Suprapubic skin (tissue), 4 donors: ENCODE measurements at places on chromosomes 6 and 20. TPM values are rescaled to one million over a fixed set of nuclear protein-coding genes. Genes with fewer than 3 reads are reported as not detected.

The SNAI1 gene
- total RNA-seq: 1.4 TPM

The OR2B6 gene
- total RNA-seq: not detected

The LAMA5 gene
- total RNA-seq: 227 TPM

The LY86 gene
- not detected for total RNA-seq

The PERP gene
- total RNA-seq: 715 TPM

The GABRR1 gene
- total RNA-seq: 0.48 TPM

DNA sequence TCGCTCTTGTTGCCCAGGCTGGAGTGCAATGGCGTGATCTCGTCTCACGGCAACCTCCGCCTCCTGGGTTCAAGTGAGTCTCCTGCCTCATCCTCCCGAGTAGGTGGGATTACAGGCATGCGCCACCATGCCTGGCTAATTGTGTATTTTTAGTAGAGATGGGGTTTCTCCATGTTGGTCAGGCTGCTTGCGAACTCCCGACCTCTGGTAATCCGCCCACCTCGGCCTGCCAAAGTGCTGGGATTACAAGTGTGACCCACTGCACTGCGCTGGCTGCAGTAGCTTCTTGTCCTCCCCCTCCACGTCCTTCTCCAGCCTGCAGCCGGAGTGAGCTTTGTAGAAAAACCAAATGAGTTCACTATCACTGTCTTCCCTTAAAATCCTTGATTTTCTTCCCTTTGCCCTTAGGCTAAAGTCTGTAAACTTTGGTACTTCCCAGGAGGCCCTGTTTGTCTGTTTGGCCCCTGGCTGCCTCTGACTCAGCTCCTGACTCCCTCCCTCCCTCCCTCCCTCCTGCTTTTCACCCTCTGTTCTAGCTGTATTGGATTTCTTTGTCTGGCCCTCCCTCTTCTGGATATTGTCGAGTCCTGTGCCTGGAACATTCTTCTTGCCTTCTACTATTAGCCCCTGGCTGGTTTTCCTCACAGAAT lies 12.9 kb downstream of the PARD6B start:
- DNase-seq: peak; percentile 15

DNA sequence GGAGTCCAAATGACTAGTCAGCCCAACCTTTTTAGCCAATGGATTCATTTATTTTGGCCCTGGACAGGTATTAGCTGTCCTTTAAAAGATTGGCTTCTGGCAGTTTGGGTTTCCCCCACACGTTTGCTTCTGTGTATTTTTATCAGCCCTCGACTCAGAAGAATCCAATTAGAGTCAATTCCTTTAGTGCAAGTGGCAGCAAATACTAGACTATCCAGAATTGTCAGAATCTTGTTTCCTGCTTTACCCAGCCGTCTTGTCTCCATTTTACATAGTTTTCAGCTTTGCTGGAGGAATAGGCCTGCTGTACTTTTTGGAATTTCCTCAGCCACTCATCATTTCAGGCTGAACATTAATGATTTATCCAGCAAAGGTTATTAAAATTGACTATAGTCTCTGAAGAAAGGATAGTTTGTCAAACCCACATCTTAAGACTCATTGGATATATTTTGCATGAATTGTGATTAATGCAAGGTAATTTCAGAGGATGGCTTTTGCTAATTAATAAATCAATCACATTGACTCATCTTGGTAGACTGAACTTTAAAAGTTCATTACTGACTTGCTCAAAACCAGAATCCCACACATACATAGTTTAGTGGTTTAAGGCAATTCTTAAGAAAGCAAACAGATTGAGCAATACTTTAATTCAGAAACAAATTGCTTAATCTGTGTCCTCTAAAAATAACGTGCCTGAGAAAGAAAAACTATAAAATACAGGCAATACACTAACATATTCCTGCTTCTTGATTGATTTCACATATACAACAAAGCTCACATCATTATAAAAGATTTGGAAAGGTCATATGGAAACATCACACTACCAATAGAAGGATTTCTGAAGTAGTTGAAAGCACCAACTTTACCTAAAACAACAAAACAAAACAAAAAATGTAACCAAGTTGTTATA lies 62.9 kb upstream of the ZNF217 start:
- DNase-seq: no peak

GRCh38 chr6:52216932-52217575 lies 27.2 kb downstream of the IL17F start:
- DNase-seq: no peak

GRCh38 chr20:64093013-64093503 lies 8.9 kb upstream of the LKAAEAR1 start:
- DNase-seq: no peak

DNA sequence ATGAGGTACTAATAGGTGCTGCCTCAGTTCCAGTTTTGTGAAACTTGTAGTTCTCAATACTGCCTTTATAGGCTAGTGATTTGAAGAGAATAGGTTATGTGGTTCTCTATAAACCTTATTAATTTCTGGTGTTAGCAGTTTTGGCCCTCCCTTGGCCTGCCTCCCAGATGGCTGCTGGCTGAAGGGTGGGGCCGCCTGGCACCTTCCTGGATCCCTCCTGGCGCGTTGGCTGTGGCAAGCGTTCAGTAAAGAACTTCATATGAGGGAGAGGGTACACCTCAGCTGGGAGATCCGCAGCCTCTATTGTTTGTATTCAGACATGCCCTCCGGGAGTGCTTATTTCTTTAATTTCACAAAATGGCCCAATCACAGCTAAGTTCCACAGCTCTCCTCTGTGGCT lies 51.9 kb downstream of the FAM120B start:
- DNase-seq: no peak

GRCh38 chr6:42179945-42180313 lies 6.8 kb downstream of the GUCA1A start:
- DNase-seq: no peak

DNA sequence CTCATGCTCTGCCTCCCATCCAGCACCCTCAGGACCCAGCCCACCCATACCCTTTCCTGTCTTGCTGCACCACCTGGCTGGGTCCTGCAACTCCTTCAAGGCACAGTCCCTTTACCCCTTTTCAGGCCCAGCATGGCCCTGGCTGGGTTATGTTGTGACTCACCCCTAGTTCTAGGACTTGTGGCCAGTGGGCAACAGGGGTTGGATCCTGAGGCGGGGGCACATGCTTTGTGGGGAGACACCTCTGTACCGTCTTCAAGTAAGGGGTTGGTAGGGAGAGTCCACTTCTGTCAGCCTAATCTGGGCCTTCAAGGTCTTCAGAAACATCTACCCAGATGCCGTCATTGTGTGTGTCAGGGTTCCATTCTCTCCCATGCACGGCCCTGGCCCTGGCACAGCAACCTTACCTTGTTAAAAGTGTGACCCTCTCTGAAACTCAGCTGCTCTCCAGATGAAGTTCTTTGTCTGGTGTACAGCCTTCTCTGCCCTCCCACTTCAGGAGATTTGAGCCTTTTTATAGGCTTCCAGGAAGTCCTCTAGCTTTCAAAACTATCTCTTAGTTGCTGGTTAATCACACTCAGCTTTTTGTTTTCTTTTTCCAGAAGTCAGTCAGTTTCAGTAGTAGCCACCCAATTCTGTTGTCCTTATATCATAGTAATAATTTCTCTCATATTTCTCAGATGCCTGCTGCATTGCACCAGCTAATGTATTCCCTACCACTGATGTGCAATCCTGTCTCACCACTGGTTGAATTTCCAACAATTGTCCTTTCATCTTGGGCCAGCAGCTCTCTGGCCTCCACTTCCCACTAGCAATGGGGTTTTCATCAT lies 107.3 kb downstream of the NRN1 start:
- DNase-seq: no peak

- no peak for DNase-seq
Measured at GRCh38 chr20:10321138-10321717, 102.6 kb downstream of the SNAP25 start.

- DNase-seq: no peak
Measured at GRCh38 chr6:166851911-166852310, 104.4 kb downstream of the RNASET2 start.

DNA sequence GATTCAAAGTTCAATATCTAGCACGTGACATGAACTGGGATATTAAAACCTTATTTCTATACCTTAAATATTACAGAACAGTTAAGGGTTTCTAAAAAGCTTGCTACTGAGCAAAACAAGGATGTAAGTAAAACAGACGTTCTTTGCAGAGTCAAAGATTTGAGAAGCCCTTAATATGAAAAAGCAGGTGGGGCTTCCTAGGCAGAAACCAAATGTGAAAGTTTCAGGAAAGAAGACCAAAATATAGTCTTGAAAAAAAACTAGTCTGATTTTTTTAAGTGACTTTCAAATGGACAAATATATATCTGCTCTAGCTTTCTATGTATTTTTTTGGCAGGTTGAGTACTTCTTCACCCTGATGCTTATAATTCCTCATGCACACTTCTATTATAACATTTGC lies 63.2 kb downstream of the TNFRSF21 start:
- DNase-seq: no peak

- DNase-seq: no peak
Measured at GRCh38 chr6:15340775-15341174, 94.9 kb downstream of the JARID2 start.

DNA sequence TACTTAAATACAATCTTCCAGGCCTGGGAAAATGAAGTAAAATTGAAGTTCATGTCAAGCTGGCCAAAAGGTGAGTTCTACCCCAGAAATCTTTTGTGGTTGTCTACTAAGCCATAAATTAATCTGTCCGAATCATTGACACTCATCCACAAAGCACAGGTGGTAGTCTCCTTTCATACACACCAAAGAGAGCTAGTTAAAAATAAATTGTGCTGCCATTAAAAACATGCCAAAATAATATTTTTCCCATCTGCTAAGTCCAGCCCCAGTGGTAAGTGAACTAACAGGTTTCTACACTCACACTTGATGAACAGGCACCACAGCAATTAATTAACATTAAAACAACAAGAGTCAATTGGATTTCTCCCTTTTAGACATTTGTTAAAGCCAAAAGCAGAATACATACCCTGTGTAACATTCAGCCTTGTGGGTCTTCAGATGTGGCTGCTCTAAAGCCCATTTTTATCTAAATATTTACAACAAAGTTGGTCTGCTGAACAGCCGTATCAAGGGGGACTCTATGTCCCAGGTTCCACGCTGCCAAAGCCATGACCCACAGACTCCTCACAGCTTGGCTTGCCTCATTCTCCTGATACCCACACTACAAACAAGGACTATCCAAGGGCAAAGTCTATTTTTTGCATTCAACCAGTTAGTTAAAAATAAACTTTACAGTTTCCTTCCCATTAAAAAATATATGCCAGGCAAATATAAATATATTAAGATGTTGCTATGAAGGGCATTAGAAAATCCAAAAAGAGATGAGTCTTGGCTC lies 490.4 kb downstream of the BMP2 start:
- DNase-seq: no peak

DNA sequence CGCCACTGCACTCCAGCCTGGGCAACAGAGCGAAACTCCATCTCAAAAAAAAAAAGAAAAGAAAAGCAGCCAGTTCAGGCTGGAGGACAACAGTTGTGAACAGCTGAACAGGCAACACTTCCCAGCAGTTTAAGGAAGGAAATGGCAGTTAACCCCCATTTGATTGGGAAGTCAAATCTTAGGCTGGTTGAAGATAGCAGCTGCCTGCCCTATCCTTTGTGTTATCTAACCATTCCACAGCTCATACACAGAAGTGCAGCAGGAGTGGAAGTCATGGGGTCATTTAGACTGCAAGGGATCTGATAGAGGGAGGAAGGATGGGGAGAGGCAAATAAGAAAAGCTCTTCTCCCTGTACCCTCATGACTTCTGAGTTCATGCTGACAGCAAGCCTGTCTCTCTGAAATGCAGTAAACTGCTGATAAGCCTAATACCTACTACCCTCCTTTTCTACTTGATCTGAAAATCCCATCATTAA lies 35.3 kb downstream of the KCTD20 start:
- DNase-seq: no peak

DNA sequence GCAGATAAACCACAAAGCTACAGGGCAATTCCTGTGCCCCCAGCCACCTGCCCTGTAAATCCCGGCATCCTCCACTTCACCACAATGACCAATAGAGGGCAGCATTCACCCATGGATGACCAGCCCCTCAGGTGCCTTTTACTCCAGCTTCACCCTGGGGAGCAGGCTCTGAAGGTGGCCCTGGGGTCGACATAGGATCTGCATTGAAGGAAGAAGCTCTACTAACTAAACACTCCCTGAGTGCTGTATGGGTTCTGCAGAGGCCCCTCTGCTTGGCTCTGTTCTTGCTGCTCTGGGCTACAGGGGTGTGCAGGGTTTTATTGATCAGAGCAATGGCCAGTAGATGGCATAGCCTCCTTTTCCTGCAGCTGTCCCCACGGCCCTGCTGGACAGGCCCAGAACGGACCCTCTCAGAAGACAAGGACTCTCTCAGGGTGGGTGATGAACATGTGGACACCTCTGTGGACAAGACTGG lies 20.3 kb downstream of the CST4 start:
- no peak for DNase-seq

GRCh38 chr6:130111031-130111430 lies 92.7 kb downstream of the L3MBTL3 start:
- DNase-seq: no peak

DNA sequence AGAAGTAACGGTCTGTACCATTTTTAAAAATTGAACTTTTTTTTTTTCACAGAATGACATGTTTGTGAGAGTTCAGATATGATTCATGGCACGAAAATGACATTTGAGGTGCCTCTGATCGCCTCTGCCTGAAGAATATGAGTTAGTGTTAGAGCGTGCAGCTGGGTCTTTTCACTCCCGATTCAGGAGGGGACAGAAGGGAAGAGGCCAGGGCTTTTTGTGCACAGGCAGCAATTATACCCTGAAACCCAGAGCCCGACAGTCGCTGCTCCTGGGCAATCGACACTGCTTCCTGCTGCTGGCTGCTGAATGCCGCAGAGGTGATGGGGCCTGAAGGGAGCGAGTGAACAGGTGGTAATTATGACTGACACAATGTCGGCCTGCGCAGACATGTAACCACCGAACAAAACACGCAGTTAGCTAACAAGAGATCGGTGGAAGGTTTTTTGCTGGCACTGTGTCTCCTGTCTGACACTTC lies 652.0 kb upstream of the NOX3 start:
- no peak for DNase-seq

GRCh38 chr20:62855120-62855519 lies 6.5 kb downstream of the TCFL5 start:
- DNase-seq: no peak
